ELF-1 (cell line): ENCODE measurements at places on chromosomes 1 and 21.

- DNase-seq, result no peak
Observed at GRCh38 chr1:101064697-101065096, 39.1 kb upstream of the DPH5 start.

DNA sequence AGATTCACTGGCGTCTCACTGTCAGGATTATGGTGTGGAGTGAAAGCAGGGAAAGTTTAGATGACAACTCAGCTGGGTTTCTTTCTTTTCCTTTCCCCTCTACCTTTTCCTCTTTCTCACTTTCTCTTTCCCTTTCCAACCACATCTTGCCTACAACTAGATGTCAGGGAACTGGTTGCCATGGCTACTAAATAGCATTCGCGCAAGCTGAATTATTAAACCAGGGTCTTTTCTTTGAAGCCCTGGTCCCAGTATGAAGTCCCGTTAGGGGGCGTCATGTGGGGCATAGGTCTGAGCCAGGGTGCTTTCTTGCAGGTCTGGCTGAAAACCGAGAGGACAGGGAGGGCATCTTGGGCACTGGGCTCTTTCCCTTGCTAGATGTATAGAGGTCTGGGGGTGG is 168.4 kb upstream of the CACNA1E start:
- DNase-seq, result no peak

GRCh38 chr1:232574889-232575762 is 54.8 kb downstream of the SIPA1L2 start:
- DNase-seq, result no peak

DNA sequence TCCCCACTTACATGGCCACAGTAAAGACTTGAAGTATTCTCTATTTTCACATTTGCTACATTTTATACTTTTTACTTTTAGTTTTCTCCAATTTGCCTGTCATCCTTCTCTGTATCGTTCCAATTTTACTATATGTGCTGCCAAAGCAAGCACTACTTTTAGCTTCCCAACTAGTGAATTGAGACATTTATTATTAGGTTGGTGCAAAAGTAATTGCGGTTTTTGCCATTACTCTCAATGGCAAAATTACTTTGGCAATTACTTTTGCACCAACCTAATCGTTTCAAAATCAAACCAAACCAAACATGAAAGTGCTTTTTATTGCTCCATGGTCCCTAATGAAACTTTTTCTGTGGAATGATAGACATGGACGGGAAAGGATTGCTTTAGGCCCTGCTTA is 56.6 kb upstream of the ATF3 start:
- no peak for DNase-seq

GRCh38 chr1:59752556-59753414 is 62.0 kb upstream of the HOOK1 start:
- DNase-seq, result no peak

DNA sequence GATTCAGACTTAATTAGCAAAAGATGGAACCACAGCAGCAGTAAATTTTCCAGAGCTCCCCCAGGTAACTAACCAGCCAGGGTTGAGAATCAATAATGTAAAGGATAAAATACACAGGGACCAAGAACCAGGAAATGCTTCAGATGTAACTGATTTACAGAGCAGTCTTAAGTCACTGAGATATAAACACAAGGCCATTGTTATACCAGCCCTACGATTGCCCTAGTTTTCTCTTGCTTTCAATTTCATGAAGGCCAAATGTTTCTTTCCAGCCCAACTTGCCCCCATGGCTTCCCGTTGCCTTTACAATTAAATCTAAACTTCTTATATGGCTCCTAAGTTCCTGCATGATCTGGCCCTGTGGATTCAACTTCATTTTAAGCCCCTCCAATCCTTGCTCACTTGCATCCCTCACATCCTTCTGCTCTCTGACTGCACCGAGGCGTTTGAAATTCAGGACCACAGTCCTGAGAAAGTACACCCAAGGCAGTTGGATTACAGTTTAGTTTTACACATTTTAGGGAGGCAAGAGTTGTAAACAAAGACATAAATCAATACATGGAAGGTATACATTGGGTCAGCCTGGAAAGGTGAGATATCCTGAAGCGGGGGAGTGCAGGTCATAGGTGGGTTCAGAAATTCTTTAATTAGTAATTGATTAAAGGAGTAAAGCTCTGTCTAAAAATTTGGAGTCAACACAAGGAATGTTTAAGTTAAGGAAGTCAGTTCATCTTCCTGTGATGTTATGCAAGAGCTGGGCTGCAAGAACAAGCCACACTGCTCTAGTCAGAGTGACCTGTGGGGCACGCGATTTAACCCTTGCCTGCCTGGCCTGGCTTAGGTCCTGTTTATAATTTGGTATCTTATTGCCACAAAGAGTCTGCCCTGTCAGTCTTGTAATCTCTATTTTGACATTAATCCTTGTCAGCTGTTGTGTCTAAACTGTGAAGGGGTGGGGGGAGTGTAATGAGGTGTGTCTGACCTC is 69.9 kb upstream of the COG2 start:
- DNase-seq, result no peak

GRCh38 chr1:62654744-62655143 is 33.4 kb downstream of the DOCK7 start:
- no peak for DNase-seq

GRCh38 chr1:32991819-32992488 is 27.3 kb upstream of the RNF19B start:
- no peak for DNase-seq

DNA sequence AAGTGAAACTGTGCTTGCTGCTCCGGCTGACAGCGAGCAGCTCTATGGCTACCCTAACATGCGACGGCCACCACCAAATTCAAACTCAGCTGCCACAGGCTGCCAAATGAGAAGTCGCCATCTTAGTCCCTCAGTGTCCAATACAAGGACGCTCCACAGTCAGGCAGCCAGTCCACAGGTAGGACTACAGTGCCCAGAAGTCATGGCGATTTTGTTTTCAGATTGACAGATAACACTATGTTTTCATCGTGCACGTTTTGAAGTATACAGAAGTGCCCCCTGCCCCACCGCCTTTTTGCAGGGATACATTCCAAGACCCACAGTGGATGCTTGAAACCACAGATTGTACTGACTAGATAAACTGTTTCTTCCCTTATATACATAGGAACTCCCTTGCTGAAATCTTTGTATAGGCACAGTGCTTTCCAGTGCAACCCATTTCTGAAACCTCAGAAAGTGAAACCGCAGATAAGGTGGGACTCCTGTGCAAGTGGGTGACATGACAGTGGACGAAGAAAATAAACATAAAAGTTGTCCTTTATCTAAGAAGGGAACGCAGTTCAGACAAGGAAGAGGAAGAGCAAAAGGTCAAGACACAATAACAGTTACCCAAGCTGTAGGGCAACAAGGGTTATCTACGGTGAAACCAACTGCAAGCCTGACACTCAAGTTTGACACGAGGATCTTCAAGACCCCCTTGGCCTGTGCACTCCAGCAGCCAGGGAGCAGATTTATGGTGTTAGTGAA is 52.2 kb downstream of the STX6 start:
- no peak for DNase-seq

DNA sequence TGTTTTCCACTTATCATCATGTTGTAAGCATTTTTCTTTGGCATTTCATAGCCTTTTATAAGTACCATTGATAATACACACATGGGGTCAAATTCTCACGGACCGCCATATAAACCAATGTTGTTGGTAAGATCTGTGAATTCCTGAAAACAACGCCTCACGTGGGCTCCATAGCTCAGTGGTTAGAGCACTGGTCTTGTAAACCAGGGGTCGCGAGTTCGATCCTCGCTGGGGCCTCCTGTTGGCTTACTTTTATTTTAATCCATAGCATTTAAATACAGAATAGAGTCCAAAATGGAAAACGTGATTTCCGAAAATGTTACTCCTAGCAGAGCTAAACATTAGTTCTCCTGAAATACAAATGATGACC is 83.1 kb downstream of the HHIPL2 start:
- DNase-seq, result no peak

GRCh38 chr1:199242601-199243000 is 603.8 kb downstream of the PTPRC start:
- DNase-seq, result no peak

DNA sequence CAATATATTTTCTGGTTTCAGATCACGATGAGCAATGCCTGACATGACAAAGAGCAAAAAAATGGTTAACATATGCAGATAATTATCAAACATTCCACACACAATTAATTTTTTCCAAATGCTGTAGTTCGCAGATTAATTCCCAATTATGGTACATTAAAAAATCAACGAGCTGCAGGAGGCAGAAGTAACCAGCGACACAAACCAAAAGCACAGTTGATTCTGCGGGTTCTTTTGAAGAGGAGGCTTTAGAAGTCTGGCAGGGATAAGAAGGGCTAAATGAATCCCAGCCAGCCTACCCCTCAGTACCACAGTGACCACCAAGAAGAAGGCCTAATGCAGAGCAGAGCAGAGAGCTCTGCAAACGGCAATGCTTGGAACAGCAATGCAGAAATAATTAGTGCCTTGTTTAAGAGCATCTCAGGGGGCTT is 17.0 kb upstream of the KNCN start:
- DNase-seq, result no peak

DNA sequence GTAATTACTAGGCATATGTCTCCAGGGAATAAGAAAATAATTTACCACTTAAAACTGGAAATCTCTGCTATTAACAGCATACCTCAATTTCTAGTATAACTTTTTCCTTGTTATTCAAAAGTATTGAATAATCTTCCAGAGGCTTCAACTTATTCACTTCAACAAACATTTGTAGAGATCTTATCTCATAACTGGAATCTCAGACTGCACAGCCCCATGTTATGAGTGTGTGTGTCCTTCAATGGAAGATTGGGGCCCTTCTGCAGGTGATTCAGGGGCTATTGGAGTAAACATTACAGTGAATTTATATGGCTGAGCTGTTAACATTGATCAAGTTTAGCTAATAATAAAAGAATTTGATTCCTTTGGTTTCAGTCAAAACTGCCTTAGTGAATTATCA is 946.1 kb downstream of the TTLL7 start:
- no peak for DNase-seq

DNA sequence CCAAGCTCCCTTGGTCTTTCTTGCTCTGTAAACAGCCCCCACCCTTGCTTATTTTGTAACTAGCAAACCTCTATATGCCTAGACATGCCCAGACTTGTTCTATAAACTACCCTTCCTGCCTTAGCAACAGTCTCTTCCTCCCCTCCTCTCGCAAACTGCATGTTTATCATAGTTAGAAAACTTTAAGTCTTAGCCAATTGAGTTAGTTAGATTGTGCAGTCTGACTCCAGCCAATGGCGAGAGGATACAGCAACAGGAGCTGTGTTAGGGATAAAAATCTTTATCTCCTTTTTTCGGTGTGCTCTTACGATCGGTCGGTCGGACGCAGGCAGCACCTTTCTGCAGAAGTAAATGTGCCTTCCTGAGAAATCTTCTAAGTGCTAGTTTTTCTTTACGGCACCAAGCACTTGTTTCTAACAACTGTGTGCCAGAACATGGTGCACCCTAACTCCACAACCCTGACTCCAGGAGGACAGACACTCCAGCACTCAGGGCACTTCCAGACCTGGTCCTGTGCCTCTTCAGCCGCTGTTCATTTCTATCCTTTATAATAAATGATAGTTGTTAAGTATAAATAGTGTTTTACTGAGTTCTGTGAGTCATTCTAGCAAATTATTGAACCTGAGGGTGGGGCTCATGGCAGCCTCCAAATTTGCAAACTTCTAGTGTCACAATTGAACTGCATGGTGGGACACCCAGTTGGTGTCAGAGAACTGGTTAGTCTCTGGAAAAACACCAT is 25.7 kb upstream of the GNG4 start:
- no peak for DNase-seq

- DNase-seq, result no peak
Observed at GRCh38 chr1:69502991-69503390, 64.7 kb upstream of the LRRC7 start.

GRCh38 chr1:1200876-1201810 is 5.2 kb downstream of the TNFRSF18 start:
- DNase-seq, result peak; percentile 37

DNA sequence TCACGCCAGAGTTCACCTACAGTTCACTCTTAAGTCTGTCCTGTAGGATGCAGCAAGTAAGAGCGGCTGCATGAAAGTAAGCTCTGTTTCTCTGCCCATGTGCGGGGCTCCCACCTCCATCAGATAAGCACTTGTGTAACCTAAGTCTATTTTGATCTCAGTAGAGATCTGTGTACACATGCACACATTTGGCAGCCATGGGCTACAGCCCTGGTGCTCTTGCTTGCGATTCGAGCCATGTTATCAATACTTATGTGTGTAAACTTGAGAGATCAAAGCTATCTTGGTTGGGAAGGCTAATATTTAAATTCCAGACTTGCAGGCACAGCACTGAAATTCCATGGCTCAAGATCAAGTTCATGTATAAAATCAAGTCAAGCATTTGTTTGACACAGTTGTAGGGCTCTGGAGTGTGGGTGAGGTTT is 244.7 kb upstream of the FGGY start:
- DNase-seq, result no peak

DNA sequence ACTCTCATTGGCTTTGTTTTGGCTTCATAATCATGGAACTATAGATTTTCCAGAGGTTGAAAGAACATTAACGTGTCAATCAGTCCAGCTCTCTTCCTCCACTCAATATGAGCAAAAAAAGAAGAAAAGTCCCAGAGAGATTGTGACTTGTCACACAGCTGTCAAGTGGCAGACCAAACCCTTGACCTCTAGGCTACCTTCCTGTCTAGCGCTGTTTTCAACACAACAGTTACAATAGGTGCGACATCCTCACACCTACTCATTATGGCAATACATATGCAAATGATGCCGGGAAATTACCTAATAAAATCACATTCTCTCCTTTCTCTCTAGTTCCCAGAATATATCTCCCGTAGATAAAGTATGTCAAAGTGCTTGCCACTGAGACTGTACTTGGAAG is 1.1 kb downstream of the WARS2 start:
- DNase-seq, result no peak

DNA sequence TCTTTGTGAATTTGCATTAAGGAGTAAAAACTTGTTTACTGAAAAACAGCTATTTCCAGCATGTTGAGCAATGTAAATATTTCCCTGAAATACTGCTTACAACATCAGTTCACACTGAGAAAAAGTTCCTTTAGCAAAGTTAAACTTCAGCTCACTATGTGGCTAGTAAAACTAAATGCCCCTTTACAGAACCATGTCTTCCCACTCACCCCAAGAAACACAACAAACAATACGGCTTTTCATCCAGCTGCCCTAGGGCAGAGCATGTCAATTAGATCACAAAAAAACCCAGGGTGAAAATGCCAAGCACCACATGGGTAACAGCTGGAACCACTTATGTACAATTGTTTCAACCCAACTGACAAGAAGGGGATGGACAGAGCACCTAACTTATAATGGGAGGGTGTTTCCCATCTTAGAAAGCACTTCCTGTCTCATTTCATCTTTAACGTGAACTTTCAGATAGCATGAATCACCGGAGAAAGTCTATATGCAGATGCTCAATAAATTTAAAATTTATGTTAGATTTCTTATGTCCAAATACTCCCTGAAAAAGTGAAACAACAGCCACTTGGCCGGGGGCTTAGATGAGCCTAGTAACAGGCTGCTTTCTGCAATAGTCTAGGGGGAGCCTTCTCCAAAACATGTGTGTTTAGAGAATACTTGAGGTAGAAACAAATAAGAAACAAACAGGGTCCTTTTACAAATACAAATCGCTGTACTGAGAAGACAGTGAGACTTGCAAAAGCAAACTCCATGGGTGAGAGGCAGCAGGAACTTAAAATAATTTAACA is 6.6 kb downstream of the NID1 start:
- DNase-seq, result peak; percentile 21

- DNase-seq, result no peak
Observed at GRCh38 chr21:46058431-46059145, 39.3 kb upstream of the COL6A2 start.

GRCh38 chr1:156368157-156368658 is 803 bp upstream of the RHBG start:
- DNase-seq, result no peak
